ENCODE measurements at places on chromosomes 2 and 18. TPM values are rescaled to one million over a fixed set of nuclear protein-coding genes. Genes with fewer than 3 reads are reported as not detected.

- DNase-seq: no peak
Measured at GRCh38 chr18:45173799-45174519, 441.3 kb upstream of the SLC14A2 start.

DNA sequence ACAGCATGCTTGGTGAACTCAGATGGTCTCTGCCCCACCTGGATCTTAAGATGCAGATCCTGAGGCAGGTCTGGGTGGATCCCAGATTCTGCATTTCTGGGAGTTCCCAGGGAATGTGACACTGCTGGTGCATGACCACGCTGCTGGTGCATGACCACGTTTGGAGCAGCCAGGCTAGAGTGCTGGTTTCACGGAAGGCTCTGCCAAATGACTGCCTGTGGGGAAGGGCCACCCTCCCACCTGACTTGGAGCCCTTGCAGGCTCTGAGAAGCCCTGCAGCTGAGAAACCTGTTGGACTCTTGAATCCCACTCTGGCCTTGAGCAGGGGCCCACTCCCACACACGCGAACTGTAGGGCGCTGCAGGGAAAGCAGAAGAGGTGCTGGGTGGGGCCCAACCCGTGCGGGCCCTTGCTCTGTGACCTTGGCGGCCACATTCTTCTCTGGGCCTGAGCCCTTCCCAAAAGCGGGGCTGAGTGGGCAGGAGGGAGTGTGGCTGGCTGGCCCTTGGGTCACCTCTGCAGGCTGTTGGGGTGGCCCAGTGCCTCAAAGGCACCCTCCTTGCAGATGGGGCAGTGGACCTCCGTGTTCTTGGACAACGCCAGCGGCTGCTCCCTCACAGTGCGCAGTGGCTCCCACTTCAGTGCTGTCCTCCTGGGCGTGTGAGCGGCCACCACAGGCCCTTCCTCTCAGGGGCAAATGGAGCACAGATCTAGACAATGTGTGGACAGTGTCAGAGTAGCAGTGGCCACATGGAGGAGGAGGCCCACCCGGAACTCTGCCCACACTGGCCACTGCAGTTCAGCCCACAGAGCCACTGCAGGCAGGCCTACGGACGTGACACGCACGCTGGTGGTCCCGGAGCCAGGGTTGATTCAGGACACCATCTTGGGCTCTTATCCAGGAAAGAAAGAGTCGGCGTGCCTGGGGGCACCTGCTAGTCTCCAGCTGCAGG lies 7.9 kb downstream of the ERFE start:
- no peak for DNase-seq

DNA sequence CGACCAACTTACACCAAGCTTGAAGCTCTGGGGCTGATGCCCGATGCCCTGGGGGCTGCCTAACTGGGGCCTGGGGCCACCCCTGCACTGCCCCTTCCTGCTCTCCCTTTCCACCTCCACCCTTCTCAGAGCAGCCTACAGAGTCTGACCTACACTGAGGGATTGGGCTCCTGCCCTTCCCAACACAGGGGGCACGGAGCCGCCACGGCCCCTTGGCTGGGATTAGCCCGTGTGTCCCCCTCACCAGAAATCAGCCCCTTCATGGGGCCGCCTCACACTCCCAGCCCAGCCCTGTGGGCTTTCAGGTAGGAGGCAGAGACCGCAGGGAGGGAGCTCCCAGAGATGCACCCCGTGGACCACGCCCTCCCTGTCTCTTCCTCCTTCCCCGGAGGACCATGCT lies 198.0 kb downstream of the EIPR1 start:
- no peak for DNase-seq

GRCh38 chr18:75246721-75247610 lies 36.4 kb downstream of the TSHZ1 start:
- no peak for DNase-seq

DNA sequence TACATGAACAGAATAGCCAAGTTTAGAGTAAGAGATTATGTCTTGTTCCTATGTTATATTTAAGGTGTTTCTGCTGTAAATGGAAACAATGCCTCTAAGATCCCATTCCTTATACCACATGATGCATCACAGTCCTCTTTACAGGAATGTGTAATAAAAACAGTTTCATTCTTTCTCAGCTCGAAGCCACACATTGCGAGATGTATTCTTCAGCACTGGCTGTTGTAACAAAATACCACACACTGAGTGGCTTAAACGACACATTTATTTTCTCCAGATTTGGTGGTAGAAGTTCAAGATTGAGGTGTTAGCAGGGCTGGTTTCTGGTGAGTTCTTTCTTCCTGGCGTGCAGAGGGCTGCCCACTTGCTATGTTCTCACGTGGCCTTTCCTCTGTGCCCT lies 246.2 kb downstream of the SOCS6 start:
- DNase-seq: no peak

DNA sequence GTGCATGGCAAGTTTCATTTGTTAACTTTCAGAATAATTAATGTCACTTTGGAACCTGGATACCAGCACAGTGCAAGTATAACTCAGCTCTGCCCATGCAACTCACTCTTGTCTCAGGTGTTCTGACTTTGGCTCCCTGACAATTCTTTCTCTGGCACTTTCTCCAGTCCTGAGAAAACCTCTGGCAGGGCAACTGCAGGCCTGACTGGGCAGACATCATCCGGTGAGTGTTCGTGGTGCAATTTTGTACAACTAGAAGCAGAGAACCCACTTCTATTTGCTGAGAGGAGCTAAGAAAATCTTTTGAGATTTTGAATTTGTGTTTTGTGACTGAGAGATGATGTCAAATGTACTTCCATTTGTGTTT lies 143.0 kb downstream of the AQP4 start:
- no peak for DNase-seq

- no peak for DNase-seq
Measured at GRCh38 chr2:239953418-239954061, 71.6 kb downstream of the NDUFA10 start.

Gene REG3A
- total RNA-seq: not detected

DNA sequence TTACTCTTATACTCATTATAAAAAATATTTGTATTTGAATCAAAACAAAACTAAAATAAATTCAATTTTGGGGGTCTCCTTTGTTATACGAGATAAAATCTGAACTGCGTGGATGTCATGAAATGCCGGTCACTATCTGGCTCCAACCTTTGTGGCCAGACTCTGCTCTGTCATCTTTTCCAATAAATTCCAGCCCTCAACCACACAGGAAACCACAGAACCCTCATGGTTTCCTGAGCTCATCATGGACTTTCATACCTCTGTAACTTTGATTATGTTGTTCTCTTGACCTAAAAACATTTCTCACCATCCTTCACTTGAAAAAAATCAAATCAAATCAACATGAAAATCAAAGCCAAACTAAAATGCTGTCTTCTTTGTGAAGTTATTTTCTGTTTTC lies 724.7 kb downstream of the METTL4 start:
- DNase-seq: no peak

GRCh38 chr18:8623549-8624106 lies 14.4 kb downstream of the RAB12 start:
- no peak for DNase-seq

Gene ANKRD23
- total RNA-seq: 3.8 TPM

Gene MPP4
- total RNA-seq: not detected

DNA sequence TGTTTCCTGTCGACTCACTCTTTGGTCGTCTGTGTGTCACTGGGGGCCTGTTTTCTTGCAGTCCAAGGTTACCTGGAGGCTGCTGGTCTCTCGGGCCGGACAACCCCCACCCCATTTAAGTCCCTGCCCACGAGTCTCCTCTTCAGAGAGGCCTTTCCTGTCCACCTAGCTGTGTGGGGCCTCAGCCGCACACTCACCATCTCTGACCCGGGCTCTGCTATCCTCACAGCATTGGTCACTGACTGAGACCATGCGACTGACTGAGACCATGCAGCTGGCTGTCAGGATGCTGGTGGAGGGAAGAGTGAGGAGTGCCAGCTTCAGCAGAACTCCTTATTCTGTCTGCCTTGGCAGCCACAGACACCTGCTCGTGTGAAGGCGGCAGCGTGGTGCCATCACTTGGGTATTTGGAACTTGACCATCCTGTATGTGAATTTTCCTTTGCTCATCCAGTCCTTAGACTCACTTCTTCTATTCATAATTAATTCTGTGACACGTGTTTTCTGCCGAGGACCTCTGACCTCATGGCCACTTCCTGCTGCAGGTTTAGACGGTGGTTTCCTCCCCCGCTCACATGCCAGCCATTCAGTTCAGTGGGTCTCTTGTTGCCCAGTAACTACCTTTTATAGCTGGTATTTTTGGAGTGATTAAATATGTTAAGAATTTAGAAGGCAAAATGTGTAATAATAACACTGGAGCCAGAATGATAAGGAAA lies 47.5 kb upstream of the ASB1 start:
- DNase-seq: no peak

DNA sequence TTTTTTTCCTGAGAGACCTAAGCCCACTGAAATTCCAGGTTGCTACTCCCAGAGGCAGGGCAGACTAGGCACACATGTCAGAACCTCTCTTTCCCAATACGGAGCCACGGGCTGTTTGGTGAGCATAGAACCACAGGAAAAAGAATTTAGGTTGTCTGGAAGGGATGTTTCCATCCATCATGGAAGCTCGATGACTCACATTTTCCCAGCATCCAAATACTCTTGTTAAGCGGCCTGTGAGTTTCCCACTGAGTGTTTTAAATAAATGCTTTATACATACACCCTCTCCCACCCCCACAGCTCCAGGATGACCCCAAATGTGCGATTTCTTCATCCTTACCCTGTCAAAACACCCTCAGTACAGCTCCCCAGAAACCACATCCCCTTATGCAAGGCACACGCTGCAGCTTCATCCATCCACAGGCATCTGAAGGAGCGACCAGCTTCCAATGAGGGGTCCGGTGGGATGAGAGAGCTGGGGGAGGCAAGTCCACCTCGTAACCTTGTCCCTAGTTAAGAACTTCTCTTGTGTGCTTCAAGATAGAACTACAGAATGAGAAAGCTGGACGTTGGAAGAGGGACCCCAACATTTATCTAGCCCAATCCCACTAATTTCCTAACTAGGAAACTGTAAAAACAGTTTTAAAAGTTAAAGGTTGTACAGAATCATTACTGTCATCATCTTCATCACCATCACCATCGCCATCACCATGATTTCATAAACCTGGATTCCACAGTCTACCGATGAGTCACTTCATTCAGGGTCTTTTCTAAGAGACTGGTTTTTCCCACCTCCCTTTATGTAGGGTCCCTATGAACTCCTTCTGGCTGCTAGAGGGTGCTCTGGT lies 63.5 kb upstream of the FZD7 start:
- no peak for DNase-seq

Gene EVX2
- total RNA-seq: not detected

GRCh38 chr2:197248623-197249022 lies 62.0 kb downstream of the ANKRD44 start:
- no peak for DNase-seq

GRCh38 chr18:79529991-79530390 lies 134.3 kb downstream of the NFATC1 start:
- no peak for DNase-seq

GRCh38 chr2:189369566-189369965 lies 71.7 kb upstream of the WDR75 start:
- no peak for DNase-seq

GRCh38 chr2:168460571-168460970 lies 4.5 kb downstream of the CERS6 start:
- DNase-seq: no peak

Gene CFC1
- not detected for total RNA-seq

Gene KYNU
- total RNA-seq: not detected

- no peak for DNase-seq
Measured at GRCh38 chr2:218081063-218081462, 12.0 kb downstream of the RUFY4 start.

- peak; percentile 77 for DNase-seq
Measured at GRCh38 chr2:113173542-113174375, at the start of gene PSD4. TSS of gene PSD4 (plus strand) at chr2:113173971. CDS start at chr2:113182457, 8,486 bp downstream.

Gene GAD1
- total RNA-seq: 1.0 TPM

Gene KCNG2
- not detected for total RNA-seq

- DNase-seq: peak; percentile 24
Measured at GRCh38 chr18:58180738-58181353, 136.8 kb downstream of the NEDD4L start.

DNA sequence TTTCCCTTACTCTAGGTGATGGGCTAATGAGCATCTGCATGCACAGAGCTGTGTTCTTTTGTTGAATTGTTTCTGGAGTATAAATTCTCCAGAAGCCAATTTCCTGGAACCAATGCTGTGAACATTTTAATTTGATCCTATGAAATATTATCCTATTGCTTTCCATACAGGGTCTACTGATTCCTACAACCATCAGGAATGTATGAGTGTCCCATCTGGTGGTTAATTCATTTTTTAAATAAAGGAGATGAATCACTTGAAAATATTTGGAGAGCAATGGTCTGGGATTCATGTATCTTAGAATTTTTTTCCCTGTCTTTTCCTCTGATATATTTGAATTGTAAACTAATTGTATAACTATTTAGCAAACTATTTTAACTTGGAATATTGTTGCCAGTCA lies 14.0 kb downstream of the KIF5C start:
- DNase-seq: no peak

Gene SLC16A14
- 1.0 TPM for total RNA-seq

- no peak for DNase-seq
Measured at GRCh38 chr2:202035089-202035940, 1.7 kb downstream of the FZD7 start.

- DNase-seq: no peak
Measured at GRCh38 chr2:166419616-166419934, 43.8 kb upstream of the SCN9A start.

Gene CDH20
- 0.13 TPM for total RNA-seq

- no peak for DNase-seq
Measured at GRCh38 chr2:182447863-182448262, 21.0 kb upstream of the PDE1A start.
